Metanephros (tissue), 2 donors: ENCODE measurements at places on chromosomes 2 and 18. TPM values are rescaled to one million over a fixed set of nuclear protein-coding genes. Genes with fewer than 3 reads are reported as not detected.

Gene CYP27A1
- total RNA-seq = 45.4 TPM

Gene ATP5MC3
- 167 TPM for total RNA-seq

Gene INPP5D
- total RNA-seq = 23.4 TPM

Gene APLF
- 7.3 TPM for total RNA-seq

Gene OSBPL6
- total RNA-seq = 2.3 TPM

Gene CXXC1
- 64.0 TPM for total RNA-seq
